ENCODE measurements at places on chromosomes 1 and 21. TPM values are rescaled to one million over a fixed set of nuclear protein-coding genes. Genes with fewer than 3 reads are reported as not detected.

DNA sequence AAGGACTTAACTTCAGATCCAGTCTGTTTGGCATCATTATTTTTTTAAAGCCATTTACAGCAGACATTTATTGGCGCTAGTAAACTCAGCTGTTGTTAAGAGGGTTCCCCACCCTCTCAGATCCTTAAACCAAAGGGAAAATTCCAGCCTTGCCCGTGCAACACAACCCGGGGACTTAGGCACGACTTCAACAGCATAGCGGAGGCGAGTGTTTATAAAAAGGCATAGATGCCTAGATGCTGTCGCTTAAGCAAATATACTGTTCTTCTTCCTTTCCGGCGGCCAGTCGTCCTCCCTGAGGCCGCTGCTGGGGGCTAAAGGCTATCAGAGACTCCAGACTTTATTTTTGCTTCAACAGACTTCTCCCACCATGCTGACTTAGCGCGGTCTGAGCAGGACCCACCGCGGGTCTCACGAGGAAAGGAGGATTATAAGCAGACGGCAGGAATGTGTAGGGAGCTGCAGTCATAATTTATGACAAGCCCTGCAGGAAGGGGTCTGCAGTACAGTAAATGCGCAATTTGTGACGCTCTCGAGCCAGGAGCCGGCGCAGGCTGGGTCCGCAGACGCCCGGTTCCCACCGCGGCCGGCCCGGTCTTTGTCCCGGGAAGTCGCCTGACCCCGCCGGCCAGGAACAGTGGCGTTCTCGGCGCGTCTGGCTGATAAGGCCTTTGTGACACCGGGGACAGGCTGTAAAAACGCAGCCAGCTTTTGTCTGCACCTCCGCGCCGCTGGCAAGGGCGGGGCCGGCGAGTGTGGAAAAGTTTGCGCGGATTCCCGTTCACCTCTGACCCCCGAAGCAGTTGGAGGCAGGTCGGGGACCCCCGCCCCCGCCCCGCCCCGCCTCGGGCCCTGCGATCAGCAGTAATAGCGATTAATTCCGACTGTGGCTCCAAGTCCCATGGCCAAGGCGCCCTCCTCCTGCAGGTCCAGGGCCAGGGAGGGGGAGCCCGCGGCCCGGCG lies 61.2 kb upstream of the ARHGEF16 start:
- H3K36me3 ChIP-seq = no peaks in the 10 kb centered on the region
- H3K27ac ChIP-seq = no peak overlapping the region
- H3K4me1 ChIP-seq = no peaks in the 10 kb centered on the region
- H3K27me3 ChIP-seq = peaks cover 18% of the 10 kb centered on the region

GRCh38 chr1:212295579-212295978 lies 10.4 kb downstream of the PPP2R5A start:
- peaks cover 17% of the 10 kb centered on the region for H3K36me3 ChIP-seq
- no peak for DNase-seq
- H3K27me3 ChIP-seq = no peaks in the 10 kb centered on the region
- H3K4me3 ChIP-seq = peak overlapping the region; percentile 7

DNA sequence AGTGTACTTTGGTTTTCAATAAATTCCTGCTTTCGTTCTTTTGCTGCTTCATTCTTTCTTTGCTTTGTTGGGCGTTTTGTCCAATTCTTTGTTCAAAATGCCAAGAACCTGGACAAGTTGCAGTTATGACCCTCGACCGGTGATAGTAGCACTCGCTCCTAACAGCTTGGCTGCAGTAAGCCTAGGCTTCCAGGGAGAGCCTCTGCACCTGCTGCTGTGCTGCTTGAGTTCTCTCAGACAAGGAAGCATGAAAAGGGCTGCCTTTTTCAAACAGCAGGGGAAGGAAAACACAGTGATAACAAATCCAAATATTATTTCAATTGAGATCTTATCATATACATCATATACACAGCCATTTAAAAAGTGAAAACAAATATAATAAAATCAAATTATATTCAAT lies 12.8 kb upstream of the RIPK4 start:
- DNase-seq = no peak
- peaks cover 65% of the 10 kb centered on the region for H3K27me3 ChIP-seq
- no peak overlapping the region for H3K27ac ChIP-seq
- H3K4me3 ChIP-seq = no peak overlapping the region
- H3K4me1 ChIP-seq = peaks cover 13% of the 10 kb centered on the region

DNA sequence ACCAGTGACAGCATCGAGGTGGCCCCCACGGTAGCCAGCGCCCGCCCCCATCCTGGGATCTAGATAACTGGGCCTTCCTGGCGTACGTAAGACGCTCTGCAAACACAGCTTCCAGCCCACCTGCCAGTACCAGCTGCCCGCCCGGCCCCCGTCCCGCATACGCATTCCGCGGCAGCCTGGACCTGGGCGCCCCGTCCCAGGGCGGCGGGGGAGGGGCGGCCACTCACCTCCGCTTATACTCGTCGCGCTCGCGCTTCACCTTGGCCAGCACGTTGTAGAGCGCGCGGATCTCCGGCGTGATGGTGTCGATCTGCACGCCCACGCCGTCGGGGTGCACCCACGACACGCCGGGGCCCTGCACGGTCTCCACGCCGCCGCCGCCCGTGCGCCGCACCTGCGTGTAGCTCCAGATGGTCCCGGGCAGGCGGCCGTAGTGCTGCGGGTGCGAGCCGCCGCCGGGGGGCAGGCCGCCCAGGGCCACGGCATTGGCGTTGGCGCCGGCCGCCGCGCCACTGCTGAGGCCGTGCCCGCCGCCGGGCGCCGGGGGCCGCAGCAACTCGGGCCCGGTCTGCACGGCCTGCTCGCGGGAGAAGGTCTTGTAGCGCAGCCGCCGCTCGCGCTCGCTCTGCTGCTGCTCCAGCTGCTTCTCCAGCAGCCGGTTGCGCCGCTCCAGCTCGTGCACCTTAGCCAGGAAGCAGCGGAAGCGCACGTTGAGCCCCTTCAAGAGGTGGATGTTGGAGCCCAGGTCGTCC lies 859 bp downstream of the IFFO2 start:
- H3K36me3 ChIP-seq = peaks cover 26% of the 10 kb centered on the region
- H3K27me3 ChIP-seq = peaks cover 16% of the 10 kb centered on the region
- peak overlapping the region; percentile 69 for H3K27ac ChIP-seq
- H3K4me1 ChIP-seq = peaks cover 60% of the 10 kb centered on the region
- H3K4me3 ChIP-seq = peak overlapping the region; percentile 88

GRCh38 chr1:109490029-109490933 lies 3.6 kb upstream of the CYB561D1 start:
- H3K27ac ChIP-seq = no peak overlapping the region
- H3K4me3 ChIP-seq = no peak overlapping the region
- H3K36me3 ChIP-seq = peaks cover 25% of the 10 kb centered on the region
- H3K4me1 ChIP-seq = peaks cover 20% of the 10 kb centered on the region
- peak; percentile 92 for DNase-seq
- H3K27me3 ChIP-seq = no peaks in the 10 kb centered on the region

DNA sequence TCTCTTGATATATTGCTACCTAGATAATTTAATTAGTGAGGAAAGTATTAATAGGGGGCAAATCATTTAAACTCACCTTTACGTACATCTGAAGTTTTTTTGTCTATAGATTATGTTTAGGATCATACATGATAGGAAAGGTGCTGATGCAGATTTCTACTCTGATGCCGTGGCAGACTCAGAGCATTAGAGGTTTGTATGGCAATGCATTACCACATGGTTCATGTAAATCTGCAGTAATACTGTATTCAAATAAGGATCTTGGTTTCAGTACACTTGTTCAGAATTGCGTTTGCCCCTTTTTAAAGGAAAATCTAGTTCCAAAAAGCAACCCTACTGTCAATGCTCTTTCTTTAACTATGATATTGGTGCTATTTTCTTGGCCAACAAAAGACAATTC lies 288.3 kb downstream of the PTPRC start:
- no peak for DNase-seq
- H3K27me3 ChIP-seq = no peaks in the 10 kb centered on the region
- H3K27ac ChIP-seq = peak overlapping the region; percentile 27

GRCh38 chr1:165551469-165551868 lies 7.7 kb downstream of the LRRC52 start:
- no peak overlapping the region for H3K27ac ChIP-seq
- H3K36me3 ChIP-seq = no peaks in the 10 kb centered on the region

GRCh38 chr1:96992871-96993270 lies 271.3 kb downstream of the PTBP2 start:
- no peak overlapping the region for H3K27ac ChIP-seq
- no peak overlapping the region for H3K4me3 ChIP-seq
- DNase-seq = no peak
- no peaks in the 10 kb centered on the region for H3K27me3 ChIP-seq
- H3K36me3 ChIP-seq = no peaks in the 10 kb centered on the region

DNA sequence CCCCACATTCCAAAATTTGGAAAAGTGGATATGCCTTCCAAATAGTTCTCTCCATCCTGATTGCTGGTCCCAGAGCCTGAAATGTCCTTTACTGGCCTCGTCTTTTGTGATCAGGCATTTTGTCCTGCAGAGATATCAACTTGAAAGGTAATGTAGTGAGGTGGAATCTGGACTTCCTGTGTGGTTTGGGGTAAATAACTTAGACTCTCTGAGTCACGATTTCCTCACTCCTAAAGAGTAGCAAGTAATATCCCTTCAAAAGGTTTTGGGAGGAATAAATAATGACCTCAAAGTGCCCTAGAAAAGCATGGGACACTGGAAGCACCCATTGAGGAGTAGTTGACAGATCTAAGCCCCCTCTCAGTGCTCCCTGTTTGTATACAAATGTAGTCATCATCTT lies 426.6 kb downstream of the OMA1 start:
- no peak overlapping the region for H3K27ac ChIP-seq
- no peak overlapping the region for H3K4me3 ChIP-seq
- DNase-seq = no peak

DNA sequence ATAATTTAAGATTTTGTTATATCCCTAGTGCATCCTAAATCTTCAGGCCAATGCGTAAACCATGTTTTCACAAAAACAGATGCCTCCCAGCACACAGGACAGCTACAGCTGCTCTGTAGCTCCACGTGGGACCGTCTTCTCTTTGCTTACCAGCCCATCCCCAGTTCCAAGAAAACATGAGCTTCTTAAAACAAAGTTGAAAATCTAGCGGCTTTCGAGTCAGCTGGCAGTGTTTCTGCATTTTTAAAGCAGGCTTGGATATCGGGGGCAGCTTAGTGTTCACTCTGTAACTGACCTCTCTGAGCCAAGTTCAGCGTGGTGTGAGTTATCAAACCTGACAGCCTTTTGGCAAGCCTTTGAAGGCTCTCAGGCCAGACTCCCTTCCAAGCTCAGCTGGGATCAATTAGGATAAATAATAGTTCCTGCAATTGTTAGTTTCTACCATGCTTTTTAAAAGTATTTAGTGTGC lies 881.5 kb downstream of the LTN1 start:
- no peak for DNase-seq
- H3K27me3 ChIP-seq = no peaks in the 10 kb centered on the region
- H3K27ac ChIP-seq = no peak overlapping the region
- no peaks in the 10 kb centered on the region for H3K4me1 ChIP-seq
- H3K36me3 ChIP-seq = no peaks in the 10 kb centered on the region

FCRL4 gene
- not detected for total RNA-seq

DLGAP3 gene
- 0.54 TPM for total RNA-seq

CDK18 gene
- 0.23 TPM for total RNA-seq

EFNA3 gene
- 3.6 TPM for total RNA-seq

LCE1D gene
- total RNA-seq = not detected

KCNA3 gene
- 29.5 TPM for total RNA-seq

C1orf226 gene
- total RNA-seq = not detected

SLC45A3 gene
- 1.0 TPM for total RNA-seq

TMEM82 gene
- total RNA-seq = not detected

Measured in activated CD4-positive, alpha-beta T cell treated with anti-CD3 and anti-CD28 coated beads, Interleukin-2, amount 10 ng/mL, durations not matched to agents 24 days and 14 days (primary cell).